Urinary bladder (tissue), 4 donors: ENCODE measurements at places on chromosomes 5 and 9.

DNA sequence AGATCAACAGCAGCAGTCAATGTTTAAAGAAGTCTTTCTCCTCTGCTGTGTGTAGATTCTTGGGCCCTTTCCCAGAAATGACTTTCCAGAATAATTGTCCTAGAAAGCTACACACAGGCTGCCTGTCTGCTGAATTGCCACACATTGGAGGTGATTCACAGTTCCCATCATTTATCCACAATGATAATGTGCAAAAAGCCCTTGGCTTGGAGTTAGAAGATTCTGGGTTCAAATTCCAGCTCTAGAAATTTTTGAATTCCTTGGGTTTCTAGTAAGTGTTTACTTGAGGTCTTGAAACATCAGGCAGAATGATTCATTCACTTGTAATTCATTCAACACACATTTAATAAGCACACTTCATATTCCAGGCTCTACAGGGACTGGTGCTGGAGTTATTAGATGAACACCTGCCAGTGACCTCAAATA is 28.6 kb upstream of the EPB41L4B start:
- DNase-seq: no peak

DNA sequence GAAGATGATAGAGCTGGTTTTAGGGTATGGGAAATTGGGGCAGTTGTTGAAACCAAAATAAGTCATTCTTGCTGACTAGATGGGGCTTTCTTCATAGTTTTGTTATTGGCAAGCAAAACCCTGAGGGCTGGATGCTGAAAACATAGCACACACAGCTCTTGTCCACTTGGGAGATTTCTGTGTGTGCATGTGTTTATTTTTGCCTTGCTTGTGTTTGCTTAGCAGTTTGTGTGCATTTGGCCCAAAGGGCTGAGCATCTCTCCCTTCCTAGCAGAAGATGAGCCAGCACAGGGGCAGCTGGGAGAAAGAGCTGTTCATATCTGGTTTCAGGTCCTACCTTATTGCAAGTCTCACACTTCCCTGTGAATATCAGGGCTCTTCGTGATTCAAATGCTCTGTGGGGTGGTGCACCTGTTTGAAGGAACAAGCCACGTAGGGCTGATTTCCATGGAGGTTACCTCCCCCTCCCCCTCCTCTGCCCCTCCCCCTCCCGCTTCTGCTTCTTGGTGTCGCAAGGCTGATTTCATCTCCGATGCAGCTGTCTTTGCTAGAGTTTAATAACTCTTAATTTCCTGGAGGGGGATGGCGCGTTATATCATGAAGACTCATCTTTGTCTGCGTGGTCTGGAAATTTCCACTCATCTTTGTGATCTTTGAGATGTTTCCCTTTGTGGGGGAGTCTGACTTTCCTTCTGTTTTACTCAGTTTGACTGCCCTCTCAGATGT is 296.5 kb downstream of the ARHGAP26 start:
- no peak for DNase-seq

- no peak for DNase-seq
Measured at GRCh38 chr5:16866273-16866672, 69.8 kb downstream of the MYO10 start.

DNA sequence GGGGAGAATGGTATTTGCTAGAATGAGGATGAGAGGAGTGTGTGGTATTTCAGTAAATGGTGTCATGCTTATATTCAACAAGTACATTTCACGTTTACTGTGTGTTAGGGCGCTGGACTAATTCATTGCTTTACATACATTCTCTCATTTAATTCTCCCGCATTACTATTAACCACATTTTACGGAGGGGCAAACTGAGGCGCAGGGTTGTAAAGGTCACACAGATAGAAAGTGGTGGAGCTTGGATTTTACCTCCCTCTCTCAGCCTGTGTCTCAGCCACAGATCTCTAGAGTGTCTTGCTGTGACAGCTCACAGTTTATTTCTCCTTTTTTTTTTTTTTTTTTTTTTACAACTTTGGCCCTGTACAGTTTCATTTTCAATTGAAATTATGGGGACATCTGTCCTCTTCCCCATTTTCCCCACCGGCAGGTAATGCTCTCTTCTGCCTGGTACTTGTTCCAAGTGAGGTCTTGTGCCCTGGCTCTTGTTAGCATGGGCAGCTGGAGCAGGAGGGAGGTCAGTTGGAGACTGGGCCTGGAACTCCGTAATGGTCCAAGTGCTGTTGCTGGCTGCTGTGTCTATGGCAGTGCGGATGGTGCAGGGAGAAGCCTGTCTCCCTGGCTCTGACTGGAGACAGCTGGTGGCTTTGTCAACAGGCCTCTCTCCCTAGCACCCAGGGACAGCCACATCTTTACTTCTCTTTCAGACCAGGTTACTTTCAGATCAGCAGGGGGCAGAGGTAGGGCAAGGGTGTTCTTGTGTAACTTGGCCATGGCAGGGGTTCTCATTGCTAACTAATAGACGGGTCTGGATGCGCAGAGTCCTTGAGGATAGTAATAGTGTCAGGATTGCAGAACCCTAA is 20.5 kb upstream of the NDST1 start:
- no peak for DNase-seq

DNA sequence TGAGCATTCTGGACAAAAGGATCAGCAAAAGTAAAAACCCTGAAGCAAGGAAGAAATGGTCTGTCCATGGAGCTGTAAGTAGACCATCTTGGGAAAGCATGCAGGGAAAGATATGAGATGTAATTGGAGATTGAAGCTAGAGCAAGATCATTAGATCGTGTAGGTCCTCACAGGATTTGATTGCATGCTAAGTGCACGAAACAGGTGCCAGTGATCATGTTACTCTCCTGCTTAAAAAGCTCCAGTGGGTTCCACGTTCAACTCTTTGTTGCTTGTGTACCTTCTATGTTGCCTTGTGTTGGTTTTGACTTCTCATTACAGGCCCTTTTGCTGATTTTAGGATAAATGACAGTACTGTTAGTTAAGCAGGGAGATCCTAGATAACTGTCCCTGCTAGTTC is 442.0 kb downstream of the DMRT2 start:
- no peak for DNase-seq

DNA sequence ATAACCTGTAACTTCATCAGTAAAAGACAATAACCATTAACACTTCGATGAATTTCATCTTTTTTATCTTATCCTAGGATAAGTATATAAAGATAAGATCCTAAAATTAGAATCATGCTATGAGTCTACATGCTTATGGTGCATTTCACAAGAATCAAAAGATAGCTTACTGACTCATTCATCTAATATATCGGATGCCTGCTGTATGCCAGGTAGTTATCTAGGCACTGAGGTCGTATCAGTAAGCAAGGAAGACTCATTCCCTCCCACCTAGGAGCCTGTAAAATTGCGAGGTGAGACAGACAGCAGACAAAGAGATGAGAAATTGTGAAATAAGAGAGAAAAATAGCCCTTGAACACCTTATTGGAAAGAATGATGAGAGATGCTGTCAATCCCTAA is 240.6 kb upstream of the ADAMTSL1 start:
- no peak for DNase-seq

DNA sequence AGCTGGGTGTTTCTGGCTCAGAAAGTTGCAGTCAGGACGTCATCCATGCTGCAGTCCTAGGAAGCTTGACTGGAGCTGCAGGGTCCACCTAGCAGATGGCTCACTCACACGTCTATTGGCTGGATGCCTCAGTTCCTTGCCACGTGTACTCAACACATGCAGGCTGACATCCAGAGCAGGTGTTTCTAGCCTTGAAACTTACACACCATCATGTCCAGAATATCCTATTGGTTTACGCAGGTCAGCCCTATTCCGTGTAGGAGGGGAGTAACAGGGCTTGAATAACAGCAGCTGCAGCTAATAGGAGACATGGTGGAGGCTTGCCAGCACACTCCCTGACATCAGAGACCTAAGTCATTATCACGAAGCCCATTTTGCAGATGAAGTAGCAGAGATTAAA is 473.5 kb downstream of the ACTL7B start:
- DNase-seq: no peak

DNA sequence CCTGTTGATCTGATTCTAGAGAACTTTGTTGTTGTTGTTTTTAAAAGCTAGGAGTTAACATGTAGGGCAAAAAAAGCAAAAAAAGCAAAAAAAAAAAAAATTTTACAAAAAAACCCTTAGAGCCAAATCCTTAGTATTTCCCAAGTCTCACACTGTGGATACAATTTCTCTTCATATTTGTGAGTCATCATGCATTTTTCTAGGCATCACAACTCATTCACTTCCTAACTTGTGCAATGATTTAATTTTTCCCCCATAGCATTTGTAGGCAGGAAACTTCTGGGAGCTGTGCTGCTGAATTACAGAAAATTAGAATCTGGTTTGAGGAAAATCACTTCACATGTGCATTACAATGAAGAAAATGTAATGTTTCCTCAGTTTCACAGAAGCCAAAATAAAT is 91.9 kb downstream of the MARCHF3 start:
- DNase-seq: no peak

- DNase-seq: no peak
Measured at GRCh38 chr9:73643379-73644013, 491.8 kb downstream of the ANXA1 start.

DNA sequence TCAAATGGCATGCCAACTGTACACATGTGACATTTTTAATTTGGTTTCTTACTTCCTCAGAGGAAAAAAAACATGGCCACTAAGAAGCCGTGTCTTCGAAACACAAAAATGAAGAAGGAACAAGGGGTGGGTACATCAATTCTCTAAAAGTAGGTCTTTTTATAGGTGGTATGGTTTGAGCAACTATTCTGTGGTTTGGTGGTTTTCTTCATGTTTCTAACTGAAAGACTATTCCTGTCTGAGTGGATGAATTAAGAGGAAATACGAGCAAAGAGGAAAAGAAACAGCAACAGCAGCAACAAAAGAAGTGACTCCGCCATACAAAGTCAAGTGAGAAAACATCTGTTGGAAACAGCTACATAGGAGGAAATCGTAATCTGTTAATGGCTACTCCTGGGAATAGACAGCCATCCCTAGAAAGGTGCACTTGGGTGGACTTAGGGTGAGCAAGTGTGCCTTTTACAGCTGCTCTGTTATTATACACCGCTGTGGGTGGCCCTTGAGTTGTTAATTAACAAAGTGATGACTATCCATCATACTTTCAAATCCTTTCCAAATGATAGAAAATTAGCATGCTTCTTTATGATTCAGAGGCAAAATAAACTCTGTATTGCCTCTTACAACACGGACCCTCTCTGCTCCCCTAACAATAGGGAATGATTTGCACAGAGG is 575.8 kb downstream of the TLE1 start:
- no peak for DNase-seq

- no peak for DNase-seq
Measured at GRCh38 chr9:111533099-111533790, 8.3 kb downstream of the ZNF483 start.

GRCh38 chr9:131227112-131227958 is 49.0 kb downstream of the FAM78A start:
- no peak for DNase-seq

- DNase-seq: no peak
Measured at GRCh38 chr5:135269199-135269598, 129.8 kb downstream of the MACROH2A1 start.

DNA sequence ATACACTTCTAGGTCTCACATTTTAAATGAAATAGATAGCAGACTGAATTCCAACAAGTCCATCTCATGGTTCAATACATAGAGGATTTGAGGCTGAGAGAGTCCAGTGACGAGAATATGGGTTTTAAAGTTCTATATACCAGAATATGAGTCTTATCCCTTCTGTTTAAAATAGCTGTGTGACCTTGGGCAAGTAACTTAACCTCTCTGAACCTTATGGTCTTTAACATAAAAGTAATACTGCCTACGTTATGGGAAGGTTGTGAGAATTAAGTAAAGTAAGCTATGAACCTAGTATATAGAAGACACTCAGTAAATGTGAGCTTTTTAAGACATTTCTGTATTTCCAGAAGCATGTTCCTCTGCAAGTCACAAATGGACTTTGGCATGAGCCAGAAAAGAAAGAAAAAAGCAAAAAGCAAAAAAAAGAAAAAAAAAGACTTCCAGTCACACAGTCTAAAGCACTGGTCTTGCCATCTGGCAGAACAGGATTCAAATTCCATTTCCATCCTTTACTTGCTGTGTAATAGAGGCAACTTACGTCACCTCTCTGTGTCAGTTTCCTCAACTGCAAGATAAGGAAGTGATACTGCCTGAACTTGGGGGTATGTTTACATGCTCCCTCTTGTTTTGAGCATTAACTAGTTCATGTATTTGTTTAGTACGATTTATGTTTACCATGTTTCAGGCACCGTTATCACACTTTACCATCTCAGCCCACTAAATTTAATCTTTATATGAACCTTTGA is 248.2 kb downstream of the TRIM32 start:
- no peak for DNase-seq

DNA sequence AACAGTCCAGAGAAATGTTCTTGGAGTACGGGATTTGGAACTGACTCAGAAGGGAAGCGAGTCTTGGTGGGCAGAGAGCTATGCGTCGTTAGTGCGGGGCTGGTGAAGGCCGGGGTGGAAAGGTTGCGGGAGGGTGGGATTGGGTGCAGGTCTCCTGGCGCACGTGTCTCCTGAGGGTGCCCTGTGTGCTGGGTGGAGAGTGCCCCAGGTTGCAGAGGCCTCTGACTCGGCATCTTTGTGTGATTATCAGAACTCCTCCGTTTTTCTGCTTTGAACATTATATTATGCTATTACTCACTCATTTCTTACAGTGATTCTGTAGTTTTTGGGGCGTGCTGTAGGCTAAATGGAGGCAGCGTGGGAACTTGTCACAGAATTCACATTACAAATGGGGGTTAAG is 11.4 kb downstream of the CEP72 start:
- no peak for DNase-seq

DNA sequence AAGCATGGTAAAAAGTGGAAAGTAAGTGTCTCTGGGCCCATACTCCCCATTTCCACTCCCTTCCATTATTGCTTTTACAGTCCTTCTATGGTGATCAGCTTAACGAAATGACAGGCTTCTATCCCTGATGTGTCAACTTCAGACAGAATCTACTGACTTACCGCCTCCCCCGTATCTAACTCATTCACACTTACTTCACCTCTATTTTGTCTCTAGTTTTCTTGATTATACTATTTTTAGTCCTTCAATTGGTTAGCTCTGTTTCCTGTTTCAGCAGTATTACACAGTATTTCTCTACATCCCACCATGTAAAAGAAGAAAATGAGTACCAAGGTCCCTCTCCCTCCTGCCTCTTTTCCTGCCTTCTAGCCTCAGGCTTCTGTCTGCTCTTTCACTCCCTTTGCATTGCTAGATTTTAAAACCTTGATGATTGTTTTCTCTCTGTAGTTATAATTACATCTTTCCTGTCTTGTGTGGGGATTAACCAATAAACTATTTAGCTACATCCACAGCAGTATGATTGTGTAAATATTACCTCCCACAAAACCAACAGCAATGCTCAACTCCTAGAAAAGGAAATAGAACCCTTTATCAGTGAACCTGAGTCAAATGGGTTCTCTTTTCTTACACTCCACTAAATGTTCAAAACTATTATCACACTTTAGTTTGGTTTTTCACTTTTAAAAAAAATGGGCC is 53.4 kb downstream of the GNAQ start:
- no peak for DNase-seq

GRCh38 chr5:180589771-180590542 is 1.3 kb downstream of the SCGB3A1 start:
- DNase-seq: no peak

DNA sequence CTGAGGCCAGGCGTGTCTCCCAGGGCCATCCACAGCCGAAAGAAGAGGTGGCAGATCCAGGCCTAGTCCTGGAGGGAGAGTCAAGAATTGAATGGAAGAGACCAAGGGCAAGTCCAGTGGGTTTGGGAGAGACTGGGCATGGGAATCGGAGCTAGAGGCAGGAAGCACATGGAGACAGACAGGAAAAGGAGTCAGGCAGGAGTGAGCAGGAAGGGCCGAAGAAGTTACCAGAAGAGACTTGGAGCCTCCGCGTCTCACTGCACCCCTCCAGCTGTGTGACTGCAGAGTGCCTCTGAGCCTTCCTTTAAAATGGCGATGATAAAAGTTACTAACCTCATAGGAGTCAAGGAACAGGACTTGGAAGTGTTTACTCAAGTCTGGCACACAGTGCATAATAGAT is 64.4 kb upstream of the ANGPTL2 start:
- no peak for DNase-seq
